ENCODE measurements at places on chromosomes 5 and 9.

DNA sequence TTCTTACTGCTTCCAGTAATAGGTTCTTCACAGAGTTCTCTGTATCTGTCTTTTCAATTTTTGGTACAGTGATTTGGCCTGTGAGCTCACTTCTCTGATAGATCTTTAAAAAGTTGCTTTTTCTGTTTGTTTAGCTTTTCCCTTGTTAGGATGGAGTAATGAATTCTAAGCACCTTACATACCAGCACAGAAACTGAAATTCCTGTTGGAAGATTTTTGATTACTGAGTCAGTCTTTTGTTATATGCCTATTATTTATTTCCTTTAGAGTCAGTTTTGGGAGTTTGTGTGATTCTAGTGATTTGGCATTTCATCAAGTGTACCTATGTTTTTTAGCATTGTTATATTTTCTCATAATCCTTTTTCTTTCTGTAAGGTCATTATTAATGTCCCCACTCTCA, 37.6 kb upstream of the IPPK start:
- no peak for DNase-seq

GRCh38 chr9:79237861-79238260, 333.9 kb upstream of the TLE4 start:
- DNase-seq, result no peak

DNA sequence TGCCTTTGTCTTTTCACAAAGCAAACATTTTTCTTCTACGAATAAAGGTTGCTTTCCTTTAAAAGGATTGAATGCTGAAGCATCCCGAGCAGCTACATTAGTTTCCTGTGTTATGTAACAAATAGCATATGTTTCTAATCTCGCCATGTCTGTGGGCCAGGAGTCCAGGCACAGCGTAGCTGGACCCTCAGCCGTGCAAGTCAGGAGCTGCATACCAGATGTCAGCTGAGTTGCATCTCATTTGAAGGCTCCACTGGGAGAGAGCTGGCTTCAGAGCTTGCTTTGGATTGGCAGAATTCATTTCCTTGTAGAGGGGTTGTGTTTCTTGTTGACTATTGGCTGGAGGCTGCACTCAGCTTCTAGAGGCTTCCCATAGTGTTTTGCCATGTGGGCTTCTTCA, 16.0 kb upstream of the GOLPH3 start:
- DNase-seq, result no peak

DNA sequence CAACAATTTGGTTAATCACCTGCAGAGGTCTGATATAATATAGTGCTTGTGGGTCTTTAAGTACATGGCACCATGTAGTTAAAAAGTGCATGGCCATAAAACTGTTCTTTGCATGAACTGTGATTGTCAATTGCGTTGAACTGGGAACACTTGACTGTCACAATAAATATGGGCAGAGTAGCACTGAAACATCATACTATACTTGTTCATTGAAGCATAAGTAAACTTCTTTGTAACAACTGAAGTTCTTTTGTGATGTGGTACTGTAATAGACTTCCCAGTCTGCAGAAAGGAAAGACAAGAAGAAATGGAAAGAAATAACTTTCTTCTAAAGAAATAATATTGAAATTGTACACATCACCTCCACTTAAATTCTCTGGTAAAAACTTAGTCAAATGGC, 9.8 kb upstream of the NTRK2 start:
- no peak for DNase-seq

GRCh38 chr9:32839013-32839885, 55.9 kb downstream of the TMEM215 start:
- no peak for DNase-seq

GRCh38 chr5:146647656-146648199, 131.7 kb upstream of the GPR151 start:
- no peak for DNase-seq
